Occipital lobe (tissue), 3 donors: ENCODE measurements at places on chromosomes 1 and 21.
A peak's percentile ranks its signal among the peaks of the same experiment; 100 is the strongest.

DNA sequence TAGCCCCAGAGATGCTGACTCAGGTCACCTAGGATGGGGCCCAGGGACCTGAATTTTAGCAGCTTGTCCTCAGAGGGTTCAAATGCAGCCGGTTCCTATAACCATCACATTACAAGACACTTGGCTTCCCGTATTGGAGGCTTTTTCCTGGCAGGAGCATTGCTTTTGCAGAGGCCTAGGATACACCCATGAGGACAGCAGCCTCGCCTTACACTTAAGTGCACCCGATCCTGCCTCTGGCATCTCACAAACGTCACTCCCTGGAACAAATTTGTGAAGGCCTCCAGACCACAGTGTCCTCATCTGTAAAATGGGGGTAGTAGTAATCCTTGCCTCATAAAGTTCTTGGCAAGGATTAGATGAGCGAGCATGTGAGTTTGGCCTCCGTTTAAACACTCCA, 130.0 kb downstream of the KAZN start:
- DNase-seq: no peak

DNA sequence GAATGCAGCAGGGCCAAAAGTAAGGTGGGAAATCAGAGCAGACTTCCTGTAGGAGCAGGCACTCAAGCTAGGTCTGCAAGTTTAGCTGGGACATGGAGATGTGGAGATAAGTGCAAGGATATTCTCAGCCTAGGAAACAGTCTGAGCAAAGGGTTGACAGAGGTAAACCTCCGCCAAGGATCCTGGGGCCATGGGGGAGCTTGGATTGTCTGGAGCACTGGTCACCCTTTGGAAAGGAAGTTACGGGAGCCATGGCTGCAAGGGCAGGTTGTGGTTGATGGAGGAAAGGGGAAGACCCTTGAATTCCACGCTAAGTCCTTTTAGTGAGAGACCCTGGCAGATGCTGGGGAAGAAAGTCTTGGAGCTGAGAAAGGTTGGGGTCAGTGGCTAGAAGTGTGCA, 150.9 kb downstream of the PTPRU start:
- no peak for DNase-seq

DNA sequence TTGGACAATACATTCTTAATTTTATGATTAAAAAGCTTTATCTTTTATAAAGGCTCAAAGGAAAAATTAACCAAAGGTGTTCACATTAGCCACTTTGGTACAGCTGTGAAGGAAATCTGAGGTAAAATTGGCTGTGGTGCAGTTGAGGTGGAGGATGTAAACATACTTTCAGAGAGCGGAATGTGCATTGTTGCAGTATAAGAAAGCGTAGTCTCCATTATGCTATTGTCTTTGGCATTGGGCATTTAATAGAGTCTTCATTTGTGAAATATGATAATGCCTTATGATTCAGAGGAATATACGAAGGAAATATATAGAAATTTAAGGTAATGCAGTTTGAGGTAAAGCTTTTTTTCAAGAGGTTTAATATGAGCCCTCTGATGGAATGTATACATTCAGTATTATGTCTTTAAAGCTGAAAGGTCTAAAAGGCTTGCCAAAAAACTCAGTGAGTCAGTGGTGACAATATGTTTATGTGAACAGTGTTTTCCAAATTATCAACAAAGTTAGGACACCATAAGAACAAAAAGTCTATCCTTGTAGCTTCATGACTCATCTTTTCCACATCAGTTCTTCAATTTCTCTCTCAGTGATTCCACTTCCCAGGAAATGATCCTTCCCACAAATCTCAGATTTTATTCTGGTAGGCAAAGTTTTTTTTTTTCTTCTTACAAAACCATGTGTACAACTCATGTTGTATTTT, 26.9 kb upstream of the DDR2 start:
- DNase-seq: no peak

DNA sequence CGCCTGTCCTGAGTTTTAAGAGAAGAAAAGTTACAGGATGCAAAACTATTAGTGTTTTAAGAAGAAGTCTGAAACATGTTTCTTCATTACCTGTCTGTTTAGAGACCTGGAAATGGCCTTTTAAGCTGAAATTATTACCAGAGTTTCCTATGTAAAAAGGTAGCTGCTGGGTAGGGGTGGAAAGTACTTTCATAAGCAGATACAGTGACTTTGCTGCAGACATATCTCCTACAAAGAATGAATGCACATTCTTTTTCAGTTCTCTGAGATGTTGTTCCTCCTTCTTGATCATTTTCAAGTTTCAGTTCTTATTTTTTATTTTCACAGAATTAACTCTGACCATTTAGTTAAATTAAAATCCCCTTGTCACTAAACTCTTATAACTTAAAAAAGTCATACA, 1329.6 kb downstream of the KCNT2 start:
- DNase-seq: no peak

DNA sequence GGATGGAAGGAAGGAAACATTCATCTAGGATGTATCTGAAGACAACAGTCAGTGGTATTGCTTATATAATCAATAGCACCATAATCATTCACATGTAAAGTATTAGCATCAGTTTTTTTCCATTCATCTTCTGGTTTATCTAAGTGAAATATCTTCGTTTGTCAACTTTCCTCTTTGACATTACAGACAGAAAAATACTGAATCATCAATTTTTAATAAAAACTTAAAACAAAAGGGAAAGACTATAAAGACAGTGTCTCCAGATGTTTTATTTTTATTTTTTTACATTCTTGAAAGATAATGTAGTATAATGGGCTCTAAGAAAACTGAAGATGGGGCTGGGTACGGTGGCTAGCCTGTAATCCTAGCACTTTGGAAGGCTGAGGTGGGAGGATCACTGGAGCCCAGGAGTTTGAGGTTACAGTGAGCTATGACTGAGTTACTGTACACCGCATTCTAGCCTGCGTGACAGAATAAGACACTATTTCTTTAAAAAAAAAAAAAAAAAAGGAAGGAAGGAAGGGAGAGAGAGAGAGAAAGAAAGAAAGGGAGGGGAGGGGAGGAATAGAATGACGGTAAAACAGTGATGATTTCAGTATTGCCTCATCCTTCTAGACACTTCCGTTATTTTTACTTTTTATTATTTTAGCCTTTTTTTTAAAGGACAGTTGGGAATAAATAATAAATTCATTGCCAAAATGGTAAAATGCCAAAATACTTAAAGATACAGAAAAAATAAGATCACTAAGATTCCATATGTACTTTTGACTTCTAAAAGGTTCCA, 89.5 kb downstream of the NRIP1 start:
- no peak for DNase-seq

GRCh38 chr1:16209132-16209846, 3.2 kb downstream of the ARHGEF19 start:
- no peak for DNase-seq

DNA sequence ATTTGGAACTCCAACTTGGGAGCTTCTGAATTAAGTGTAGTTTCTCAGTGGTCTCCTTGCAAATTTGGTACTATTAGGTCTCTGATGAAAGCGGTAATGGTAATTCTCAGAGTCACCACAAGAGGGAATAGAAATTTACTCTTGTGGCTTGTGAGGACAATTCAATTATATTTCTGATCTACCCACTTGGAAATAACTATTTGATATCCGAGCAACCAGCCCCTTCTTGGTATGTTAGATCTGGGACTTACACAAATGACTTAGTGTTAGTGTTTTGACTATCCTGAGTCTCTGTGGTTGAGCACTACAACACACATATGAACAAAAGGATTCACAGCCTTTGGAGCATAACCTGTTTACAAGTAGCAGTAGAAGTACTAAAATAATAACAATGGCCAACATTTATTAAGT, 68.1 kb downstream of the RPS6KA1 start:
- no peak for DNase-seq

DNA sequence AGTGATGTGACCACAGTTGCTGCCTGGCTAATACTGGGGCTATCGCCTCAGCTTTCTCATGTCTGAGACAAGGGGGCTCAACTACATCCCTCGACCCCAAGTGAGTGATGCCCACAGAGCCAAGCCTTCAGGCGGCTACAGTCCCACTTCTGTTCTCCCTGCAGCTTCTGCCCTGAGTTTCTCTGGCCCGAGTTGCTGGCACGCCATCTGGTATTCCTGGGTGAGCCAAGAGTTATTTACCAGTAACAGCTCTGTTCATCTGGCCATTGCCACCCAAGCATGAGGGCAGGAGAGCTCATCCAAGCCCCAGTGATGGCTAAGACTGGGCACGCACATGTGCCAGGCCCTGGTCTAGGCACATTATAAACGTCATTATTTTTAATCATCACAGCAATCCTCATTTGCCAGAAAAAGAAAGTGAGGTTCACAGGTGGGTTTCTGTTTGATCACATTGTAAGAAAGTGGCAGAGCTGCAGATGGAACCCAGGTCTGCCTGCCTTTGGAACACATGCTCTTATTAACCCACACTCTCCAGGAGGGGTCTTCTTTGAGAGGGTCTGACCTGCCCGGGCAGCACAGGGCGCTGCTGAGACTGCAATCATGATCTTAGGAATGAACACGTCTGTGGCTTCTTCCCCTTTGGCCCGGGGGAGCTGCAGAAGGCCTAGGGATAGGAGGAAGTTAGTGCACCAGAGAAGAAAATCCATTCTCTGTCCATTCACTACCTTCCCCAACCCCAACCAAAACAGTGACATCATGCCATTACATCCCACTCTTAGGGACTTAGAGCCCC, 27.5 kb downstream of the KCND3 start:
- DNase-seq: peak; percentile 43

GRCh38 chr1:161494091-161494735, 11.0 kb upstream of the FCGR2A start:
- DNase-seq: no peak

DNA sequence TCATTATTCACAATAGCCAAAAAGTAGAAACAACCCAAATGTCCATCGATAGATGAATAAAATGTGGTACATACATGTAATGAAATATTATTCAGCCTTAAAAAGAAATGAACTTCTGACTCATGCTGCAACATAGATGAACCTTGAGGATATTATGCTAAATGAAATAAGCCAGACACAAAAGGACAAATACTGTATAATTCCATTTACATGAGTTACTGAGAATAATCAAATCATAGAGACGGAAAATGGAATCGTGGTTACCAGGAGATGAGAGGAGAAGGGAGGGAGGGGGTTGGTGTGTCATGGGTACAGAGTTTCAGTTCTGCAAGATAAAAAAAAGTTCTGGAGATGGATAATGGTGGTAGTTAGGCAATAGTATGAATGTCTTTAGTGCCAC, 184.1 kb downstream of the PSMG1 start:
- no peak for DNase-seq

DNA sequence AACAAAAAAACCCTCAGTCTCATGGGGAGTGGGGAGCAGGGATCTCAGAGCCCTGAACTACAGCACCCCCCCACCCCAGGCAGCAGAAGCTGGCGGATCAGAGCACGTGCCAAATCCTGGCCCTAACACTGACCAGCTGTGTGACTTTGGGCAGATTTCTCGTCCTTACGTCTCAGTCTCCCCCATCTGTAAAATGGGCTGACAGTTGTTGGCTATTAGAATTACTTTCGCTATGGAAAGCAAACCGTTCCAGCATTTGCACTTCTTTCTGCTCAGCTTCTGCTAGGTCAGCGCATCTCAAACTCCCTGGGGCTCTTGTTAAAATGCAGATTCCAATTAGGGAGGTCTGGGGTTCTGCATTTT, 15.5 kb downstream of the TNFRSF8 start:
- DNase-seq: no peak

- DNase-seq: no peak
Measured at GRCh38 chr21:37292941-37293340, 25.8 kb upstream of the VPS26C start.

DNA sequence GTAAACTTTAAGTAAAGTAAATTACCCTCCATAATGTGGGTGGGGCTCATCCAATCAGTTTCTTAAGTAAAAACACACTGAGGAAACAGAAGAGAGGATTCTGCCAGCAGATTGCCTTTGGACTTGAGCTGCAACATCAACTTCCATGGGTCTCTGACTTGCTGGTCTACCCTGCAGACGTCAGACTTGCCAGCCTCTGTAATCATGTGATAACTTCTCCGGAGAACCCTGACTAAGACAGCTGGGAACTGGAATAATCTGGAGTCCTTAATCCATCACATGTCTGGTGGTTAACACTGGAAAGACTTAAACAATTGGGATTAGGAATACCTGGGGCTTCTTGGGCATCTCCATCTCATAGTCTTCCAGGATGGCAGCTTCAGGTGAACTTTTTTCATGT, 13.2 kb upstream of the CEP350 start:
- DNase-seq: no peak

GRCh38 chr1:228151180-228151925, 1.6 kb downstream of the GJC2 start:
- no peak for DNase-seq

GRCh38 chr1:235683653-235684052, 34.1 kb upstream of the GNG4 start:
- no peak for DNase-seq

DNA sequence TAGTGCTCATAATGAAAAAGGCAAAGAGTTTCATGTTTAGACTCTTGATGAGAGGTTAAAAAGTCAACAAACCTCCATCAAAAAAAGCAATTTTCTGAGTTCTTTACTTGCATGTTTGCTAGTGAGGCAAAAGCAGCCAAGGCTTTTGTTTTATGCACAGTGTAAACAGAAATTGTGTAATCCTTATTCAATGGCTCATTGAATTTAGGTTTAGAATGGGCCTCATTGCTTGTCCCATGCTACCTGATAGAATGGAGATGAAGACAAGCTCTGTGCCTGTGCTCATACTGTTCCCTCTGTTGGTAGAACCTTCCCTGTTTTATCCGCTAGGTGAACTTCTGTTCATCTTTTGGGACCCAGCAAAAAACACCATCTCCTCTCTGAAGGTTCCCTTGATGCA, 10.0 kb upstream of the LRRC8D start:
- DNase-seq: no peak

DNA sequence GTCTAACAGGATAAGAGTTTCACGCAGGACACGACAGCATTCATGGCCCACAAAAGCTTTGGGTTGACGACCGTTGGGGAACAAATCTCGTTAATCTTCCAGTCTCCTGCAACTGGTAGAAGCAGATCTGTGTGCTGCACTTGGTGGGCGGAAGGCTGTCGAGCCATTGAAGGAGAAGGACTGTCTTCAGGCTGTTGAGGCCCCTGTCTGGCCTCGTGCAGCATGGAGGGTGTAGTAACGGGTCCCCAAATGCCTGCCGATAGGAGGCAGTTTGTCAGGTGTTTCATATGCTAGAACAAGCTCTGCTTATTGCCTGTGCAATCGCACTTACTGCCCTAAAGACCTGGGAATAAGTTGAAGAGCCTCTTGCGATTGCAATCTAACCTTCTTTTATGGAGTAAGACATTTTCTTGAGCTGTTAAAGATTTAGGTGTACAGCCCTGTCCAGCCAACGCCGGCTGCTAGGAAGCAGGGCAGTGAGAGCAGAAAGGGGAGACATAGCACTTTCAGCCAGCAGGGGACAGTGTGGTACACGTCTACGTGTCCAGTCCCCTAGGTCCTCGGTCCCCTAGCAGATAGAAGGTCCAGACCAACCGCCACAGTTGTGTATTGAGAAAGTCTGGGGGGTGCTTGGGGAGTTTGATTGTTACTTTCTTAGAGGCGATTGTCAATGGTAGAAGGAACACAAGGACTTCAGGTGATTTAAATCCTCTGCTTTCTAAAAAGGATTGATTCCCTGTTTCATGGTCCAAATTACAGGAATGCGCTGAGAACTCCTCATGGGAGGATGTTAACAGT, 102.3 kb upstream of the TMPRSS2 start:
- no peak for DNase-seq
